ENCODE measurements at places on chromosomes 12 and 14.
A peak's percentile ranks its signal among the peaks of the same experiment; 100 is the strongest.

GRCh38 chr12:127480775-127481314, 786.1 kb upstream of the TMEM132C start:
- DNase-seq: no peak

- no peak for DNase-seq
Observed at GRCh38 chr12:109738209-109738608, 24.6 kb downstream of the FAM222A start.

GRCh38 chr12:111150921-111151840, 217.7 kb downstream of the PHETA1 start:
- DNase-seq: peak; percentile 88

- DNase-seq: no peak
Observed at GRCh38 chr12:120625557-120626419, 14.6 kb upstream of the CABP1 start.

DNA sequence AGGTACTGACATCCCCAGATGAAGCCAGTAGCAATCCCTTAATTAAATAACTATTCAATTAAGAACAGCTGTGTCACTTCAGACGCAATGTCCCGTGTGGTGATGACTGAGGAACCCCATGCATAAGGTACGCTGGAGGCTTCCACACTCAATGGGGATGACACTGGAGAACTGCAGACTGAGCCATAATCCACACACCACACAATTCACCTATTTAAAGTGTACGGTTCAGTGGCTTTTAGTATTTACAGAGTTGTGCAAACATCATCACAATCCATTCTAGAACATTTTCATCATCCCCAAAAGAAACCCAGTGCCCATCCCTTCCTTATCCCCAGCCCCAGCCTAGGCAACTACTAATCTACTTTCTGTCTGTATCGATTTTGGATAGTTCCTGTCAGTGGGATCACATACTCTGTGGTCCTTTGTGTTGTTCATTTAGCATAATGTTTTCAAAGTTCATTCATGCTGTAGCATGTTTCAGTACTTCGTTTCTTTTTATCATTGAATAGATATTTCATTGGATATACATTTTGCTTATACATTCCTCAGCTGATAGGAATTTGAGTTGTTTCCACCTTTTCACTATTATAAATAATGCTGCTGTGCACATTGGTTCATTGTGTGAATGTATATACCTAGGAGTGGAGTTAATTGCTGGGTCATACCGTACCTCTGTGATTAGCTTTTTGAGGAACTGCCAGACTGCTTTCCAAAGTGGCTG, 61.1 kb downstream of the NINJ2 start:
- DNase-seq: no peak

DNA sequence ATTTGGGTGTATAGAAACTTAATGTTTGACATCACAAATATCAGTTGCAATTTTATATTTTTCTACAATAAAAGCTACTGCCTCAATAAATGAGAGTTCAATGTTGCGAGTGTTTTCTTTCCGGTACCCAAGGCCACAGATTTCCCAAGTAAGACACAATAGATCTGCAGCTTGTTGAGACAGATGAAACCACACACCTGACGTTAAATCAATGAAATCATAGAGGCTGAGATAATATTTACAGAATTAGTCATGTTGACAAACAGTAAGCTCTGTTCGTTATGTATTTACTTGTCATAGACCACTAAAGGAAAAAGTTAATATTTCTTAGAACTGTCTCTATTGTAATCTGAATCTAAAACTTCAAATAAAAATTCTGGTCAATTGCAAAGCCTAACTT, 49.2 kb upstream of the PTHLH start:
- no peak for DNase-seq

GRCh38 chr14:26276757-26277156, 321.1 kb downstream of the NOVA1 start:
- no peak for DNase-seq

DNA sequence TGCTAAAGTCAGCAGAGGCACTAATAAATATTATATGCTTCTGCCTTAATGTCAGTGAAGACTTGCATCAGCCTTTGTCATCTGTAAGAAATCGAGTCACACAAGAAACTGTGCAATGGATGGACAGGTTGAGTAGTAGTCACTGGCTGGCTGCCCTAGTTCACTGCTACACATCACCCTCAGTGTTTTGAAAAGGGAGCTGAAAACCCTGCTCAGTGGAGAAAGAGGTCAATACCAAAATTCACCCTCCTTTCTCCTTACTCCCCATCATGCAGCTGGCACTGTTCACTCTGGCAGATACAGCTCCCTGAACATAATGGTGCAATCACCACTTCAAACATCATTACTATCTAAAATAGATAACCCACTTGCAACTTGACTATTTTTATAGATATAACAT, 6.6 kb downstream of the ANKS1B start:
- DNase-seq: no peak

- DNase-seq: peak; percentile 52
Observed at GRCh38 chr14:57687416-57687815, 178.5 kb downstream of the SLC35F4 start.

DNA sequence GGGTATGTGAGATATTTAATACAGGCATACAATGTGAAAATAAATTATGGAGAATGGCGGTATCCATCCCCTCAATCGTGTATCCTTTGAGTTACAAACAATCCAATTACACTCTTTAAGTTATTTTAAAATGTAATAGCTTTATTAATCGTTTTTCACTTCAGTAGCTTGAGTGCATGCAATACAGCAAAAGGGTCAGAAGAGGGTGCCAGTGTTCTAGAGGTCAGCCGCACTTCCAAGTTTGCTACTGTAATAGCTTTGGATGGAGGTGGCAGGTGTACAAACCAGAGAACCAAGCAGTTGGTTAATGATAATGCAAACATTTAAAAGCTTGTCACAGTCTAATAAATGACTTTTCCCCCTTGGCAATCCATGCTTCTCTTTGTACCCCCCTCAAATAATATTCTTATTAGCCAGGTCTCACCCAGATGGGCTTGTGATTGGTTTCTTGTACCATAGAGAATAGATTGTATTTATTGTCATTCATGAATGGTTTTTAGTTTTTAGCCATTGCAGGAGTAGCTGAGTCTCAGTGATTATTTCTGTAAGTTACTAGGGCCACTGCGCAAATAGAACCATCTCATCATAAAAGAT, 127.0 kb downstream of the ERC1 start:
- peak; percentile 92 for DNase-seq
